ENCODE measurements at places on chromosomes 6 and 20.

DNA sequence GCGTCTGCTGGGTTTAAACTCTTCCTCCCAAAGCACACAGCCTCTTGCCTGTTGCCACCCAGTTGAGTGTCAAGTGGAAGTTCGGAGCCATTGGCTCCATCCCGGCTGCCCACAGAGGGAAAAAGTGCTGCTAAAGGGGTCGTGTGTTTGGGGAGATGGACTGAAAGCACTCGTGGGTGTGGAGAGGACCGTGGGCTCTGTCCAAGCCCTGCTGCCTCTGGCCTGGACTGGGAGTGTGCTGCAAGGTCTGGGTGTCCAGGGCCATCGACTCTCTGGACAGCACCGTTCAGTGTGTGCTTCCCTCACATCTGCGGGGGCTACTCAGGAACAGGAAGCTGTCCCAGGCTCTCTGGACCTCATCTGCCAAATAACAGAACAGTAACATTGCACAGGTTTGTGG is 269.3 kb downstream of the DLL1 start:
- DNase-seq = no peak

DNA sequence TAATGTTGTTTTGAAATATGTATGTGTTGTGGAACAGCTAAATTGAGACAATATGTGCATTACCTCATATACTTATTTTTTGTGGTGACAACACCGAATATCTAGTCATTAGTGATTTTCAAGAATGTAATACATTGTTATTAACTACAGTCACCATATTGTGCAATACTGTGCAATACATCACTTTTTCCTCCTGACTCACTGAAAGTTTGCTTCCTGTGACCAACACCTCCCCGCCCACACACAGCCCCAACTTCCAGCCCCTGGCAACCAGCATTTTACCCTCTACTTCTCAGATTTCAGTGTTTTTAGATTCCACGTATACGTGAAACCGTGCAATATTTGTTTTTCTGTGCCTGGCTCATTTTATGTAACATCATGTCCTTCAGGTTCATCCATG is 627.9 kb downstream of the PRKN start:
- DNase-seq = no peak

DNA sequence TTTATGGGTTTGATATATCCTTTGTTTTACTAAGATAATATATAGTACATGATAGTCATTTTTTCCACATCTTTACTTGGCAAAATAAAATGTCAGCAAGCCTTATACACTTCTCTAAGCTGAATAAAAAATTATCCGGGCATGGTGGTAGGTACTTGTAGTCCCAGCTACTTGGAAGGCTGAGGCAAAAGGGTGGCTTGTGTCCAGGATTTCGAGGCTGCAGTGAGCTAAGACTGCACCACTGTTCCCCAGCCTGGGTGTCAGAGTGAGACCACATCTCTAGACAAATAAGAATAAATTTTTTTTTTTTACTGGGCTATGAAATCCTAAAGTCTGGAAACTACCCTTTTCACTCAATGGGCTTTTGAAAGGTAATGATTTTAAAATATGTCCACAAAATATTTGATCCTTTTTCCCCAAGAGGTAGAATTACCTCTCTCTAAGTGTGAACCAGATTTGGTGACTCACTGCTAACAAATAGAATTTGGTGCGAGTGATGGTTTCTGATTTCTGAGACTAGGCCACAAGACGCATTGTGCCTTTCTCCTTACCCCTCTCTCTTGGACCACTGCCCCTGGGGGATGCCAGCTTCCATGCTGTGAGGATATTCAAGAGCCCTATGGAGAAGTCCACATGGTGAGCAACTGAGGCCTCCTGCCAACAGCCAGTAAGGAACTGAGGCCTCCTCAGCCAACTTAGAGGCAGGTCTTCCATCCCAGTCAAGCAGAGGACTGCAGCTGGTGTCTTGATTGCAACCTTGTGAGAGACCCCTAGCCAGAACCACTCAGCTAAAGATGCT is 84.2 kb upstream of the ZNFX1 start:
- no peak for DNase-seq

GRCh38 chr20:41669708-41670263 is 51.6 kb upstream of the CHD6 start:
- no peak for DNase-seq

DNA sequence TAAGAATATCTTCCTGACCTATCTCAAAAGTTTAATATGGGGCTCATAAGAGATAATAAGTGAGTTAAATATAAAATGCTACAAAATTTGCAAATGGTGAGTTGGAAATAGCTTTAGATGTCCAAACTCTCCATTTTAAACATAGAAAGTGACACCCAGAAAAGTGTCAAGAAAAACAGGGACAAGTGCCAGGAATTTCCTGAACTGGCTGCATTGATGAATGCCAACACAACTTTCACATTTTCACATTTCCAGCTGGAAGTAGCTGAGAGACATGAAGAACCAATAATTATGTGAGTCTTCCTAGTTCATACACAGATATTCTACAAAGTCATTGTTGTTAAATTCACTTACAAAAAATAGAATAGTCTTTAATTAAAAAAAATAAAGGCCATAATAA is 38.6 kb upstream of the B3GAT2 start:
- no peak for DNase-seq

- DNase-seq = no peak
These were observed 70.7 kb upstream of the ARMC2 start for GRCh38 chr6:108777536-108777935.

GRCh38 chr20:61690993-61691838 is 374.5 kb downstream of the TAF4 start:
- no peak for DNase-seq

- no peak for DNase-seq
These were observed 160.0 kb downstream of the SOD2 start for GRCh38 chr6:159533016-159533415.

GRCh38 chr6:90088009-90088408 is 193.7 kb downstream of the GJA10 start:
- no peak for DNase-seq

DNA sequence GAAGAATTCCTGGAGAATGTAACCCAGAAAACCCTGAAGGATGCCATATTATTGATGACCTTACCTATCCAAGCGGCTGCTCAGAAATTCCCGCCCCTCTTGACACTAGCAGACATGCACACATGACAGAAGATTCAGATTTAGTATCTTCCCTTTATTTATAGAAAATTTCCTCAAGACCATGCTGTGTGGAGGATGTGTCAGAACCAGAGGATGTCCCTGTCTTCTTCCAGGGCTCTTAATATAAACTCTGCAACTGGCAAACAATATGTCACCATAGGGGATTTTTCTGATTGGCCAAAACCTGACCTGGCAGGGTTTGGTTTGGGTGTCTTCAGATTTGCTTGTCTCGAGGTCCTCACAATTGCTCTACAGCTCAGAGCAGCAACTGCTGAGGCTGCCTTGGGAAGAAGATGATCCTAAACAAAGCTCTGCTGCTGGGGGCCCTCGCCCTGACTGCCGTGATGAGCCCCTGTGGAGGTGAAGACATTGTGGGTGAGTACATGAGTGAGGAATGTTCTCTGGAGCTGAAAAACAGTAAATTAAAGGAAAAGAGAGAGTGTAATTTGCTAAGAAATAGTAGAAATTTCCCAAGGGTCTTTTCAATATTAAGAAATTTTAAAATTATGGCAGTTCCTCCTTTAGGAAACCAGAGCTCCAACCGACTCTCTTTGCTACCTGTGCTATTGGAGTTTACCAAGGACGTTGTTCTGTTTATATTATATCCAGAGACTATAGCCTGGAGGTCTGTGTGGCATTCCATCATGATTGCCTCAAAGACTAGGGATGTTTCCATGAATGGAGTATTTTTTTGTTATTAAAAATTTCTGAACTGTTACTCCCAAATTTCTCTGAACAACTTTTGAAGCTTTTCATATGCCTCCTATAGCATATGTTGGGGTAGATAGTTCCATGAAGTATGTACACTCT is at the start of gene HLA-DQA2:
Gene HLA-DQA2, plus strand, starts transcription at position 361 of the 930 bp plus-strand sequence. Its CDS starts 53 bp downstream, at position 414.
- no peak for DNase-seq

DNA sequence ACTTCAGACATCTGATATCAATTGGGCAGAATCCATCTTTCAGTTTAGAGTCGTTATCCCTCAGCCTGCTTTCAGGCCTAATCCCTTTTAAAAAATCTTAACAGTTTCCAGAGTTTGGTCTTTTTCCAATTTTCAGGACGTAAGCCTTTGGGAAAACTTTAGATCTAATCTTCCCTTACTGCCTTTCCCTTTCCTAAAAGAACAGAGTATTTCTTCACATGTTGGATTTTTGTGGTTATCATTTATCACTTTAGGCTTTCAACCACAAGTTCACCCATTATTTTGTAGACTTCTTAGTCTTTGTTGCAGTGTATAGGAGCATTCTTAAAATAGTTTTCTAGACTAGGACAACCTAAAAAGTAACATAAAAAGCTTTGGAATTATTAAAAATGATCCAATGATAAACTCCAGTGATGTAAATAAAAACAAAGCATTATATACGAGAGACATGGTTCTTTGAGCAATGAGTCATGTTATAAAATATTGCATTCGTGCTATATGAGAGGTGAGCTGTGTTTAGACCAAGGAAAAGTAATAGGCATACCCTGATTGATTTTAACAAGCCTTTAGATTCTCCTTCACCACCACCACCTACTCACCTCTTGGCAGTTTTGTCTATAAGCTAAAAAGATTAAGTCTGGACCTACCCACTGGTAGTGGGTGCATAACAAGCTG is 90.4 kb upstream of the MCHR2 start:
- DNase-seq = no peak

DNA sequence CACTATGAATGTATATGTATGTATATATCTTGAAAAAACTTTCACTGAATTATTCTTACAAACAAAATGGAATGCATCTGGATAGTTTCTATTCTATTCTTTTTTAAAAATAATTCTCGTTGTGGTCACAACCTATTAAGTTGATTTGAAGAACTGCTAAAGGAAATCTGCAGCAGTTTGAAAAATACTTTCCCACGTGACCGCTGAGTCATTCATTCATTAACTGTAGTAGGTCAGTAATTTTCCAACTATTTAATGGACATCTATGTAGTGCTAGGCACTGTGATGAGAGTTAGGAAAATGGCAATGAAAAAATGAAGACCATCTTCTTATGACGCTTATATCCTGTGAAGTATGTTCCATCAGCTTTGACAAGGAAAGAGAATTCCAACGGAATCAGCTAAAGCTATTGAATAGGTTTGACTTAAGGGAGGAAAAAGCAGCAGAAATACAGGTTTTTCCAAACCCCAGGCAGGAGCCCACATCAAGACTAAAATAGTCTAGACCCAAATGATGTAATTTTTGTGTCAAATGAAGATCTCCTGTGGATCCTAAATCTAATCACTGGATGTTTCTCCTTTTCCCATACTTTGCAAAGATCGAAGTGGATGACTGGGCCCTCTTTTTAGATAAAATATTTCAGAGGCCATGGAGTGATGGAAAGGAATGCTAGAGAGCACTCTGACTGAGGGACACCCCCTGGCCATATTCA is 4.1 kb upstream of the EFHC1 start:
- DNase-seq = no peak

- DNase-seq = no peak
These were observed 106.5 kb downstream of the THEMIS start for GRCh38 chr6:127794405-127794804.

DNA sequence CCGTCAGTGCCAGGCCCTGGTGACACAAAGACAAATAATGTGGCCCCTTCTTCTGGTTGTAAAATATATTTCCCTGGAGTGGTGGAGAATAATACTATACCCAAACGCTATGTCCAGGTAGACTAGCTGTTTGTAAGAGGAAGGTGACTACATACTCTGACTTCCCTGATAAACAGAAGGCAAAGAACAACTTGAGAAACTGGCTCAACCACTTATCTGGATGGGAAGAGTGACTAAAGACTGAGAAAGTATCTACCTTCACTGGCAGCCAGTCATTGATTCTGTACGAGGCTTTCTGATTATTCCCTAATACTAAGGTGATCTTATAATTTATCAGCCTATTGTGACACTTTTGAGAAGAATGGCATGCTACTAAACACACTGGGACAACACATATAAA is 569.7 kb downstream of the EPHA7 start:
- no peak for DNase-seq

GRCh38 chr6:31163922-31164321 is 5.5 kb downstream of the TCF19 start:
- DNase-seq = no peak

DNA sequence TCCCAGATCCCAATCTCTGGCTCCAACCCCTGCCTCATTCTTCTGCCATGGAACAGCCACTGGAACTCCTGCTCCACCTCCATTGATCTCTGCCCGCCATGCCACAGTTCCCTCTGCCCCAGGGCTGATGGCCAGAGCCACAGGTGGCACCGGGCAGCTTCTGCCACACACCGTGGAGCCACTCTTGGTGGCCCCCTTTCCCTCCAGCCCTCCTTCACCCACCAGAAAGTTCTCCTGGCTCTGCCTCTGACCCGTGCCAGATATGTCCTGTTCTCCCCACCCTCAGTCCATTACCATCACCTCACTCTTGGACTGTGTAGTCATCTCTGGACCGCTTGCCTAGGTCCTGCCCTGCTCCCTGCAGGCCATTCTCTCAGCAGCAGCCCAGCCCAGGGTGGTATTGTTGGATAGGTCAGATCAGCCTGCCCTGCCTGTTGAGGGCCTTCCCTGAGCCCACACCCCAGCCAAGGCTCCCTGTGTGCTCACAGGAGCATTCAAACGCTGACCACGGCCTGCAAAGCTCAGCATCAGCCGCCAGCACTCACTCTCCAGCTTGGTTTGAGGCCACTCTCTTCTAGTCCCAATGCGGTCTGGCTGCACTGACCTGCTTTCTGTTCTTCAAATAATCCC is 16.8 kb upstream of the SYNDIG1 start:
- no peak for DNase-seq

DNA sequence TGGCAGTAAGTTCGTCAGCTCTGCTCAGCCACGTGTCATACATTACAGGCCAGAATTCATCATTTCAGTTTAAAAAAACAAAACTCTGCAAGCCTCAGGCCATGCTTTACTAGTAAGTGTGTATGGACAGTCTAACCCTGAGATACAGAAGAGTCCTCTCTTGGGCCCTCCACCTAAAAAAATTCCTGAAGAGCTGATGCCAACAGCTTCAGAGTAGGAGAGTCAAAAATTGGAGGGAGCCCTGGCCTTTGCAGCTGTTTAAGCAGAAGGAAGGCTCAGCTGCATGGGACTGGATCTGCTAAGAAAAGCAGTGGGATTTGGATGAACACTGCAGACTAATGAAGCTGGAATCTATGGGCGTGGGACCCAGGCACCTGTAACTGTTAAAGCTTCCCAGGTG is 47.2 kb upstream of the FAM8A1 start:
- no peak for DNase-seq

DNA sequence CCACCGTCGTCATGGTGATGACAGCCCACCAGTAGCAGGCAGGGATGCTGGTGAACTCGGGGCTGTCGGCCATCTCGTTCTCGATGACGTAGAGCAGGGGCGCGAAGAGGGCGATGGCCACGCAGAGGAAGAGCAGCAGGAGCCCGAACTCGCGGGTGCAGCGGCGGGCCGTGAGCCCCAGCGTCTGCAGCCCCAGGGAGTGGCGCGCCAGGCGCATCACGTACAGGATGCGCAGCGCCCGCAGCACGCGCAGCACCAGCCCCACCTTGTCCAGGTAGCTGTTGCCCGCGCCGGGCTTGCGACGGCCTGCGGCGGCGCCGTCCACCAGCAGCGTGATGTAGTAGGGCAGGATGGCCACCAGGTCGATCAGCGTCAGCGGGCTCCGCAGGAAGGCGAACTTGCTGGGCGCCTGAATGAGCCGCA is 18.6 kb downstream of the KCNG1 start:
- DNase-seq = no peak
